ENCODE measurements at places on chromosomes 1 and 21.

DNA sequence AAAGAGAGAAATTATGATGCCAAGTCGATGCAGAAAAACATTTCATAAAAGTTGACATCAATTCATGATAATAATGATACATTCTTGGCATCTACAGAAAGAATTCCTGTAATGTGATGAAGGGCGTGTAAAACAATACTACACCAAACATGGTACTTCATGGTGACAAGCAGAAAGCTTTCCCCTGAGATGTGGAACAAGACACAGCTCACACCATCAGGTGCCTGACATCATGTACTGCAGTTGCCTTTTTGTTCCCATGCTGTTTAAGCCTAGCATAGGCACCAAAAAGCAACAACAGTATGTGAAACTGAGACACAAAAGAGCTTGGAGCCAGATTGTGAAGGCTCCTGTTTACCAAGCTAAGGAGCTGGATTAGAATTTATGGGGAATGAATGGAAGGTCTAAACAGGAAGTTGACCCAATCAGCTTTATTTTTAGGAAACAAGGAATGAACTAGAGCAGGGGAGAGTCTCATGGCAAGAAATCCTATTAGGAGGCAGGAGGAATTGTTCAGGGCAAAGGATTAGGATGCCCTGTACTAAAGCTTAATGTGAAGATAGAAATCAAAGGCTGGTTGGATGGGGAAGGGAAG, 67.2 kb downstream of the SYDE2 start:
- DNase-seq: no peak

GRCh38 chr1:9331016-9331415, 38.3 kb downstream of the SPSB1 start:
- no peak for DNase-seq

- no peak for DNase-seq
Observed at GRCh38 chr1:212975111-212975918, 25.0 kb downstream of the VASH2 start.

GRCh38 chr1:214282630-214283242, 1.8 kb downstream of the SMYD2 start:
- no peak for DNase-seq

- no peak for DNase-seq
Observed at GRCh38 chr1:119470377-119470776, 36.6 kb upstream of the HSD3B1 start.

DNA sequence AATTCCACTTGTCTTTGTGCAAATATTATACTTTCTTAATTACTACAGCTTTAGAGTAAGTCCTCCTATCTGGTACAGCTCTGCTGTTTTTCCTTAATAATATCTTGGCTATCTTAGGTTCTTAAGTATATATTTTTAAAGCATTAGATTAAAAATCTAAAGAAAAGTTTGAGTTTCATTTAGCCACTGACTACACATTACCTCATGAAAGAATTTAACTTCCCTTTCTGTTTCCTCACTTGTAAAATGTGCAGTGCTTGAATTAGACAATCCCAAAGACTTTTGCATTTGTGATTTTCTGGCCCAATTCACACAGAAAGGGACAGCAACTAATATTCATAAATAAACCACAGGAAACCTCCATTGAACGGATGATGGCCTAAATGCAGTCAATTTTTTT, 126.4 kb upstream of the SAMSN1 start:
- DNase-seq: no peak

- DNase-seq: no peak
Observed at GRCh38 chr1:158801396-158801795, 20.4 kb upstream of the OR6N2 start.

DNA sequence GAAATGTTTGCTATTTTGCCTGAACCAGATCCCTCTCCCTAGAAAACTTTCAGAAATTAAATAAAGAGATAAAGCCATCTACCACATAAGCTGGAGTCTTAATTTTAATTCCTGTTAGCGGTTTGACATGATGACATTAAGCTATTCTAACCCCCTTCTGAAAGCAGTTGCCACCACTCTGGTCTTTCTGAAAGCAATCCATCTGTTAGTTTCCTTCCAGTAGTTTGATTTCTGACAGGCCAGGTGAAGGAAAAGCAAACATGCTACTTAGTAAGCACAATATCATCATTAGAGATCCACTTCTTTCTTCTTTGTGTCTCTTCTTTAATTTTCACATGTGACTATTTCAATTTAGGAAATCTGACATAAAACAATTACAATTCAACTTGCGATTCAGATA, 39.9 kb downstream of the RGL1 start:
- no peak for DNase-seq

GRCh38 chr1:92934395-92935378, 26.6 kb downstream of the DIPK1A start:
- no peak for DNase-seq

DNA sequence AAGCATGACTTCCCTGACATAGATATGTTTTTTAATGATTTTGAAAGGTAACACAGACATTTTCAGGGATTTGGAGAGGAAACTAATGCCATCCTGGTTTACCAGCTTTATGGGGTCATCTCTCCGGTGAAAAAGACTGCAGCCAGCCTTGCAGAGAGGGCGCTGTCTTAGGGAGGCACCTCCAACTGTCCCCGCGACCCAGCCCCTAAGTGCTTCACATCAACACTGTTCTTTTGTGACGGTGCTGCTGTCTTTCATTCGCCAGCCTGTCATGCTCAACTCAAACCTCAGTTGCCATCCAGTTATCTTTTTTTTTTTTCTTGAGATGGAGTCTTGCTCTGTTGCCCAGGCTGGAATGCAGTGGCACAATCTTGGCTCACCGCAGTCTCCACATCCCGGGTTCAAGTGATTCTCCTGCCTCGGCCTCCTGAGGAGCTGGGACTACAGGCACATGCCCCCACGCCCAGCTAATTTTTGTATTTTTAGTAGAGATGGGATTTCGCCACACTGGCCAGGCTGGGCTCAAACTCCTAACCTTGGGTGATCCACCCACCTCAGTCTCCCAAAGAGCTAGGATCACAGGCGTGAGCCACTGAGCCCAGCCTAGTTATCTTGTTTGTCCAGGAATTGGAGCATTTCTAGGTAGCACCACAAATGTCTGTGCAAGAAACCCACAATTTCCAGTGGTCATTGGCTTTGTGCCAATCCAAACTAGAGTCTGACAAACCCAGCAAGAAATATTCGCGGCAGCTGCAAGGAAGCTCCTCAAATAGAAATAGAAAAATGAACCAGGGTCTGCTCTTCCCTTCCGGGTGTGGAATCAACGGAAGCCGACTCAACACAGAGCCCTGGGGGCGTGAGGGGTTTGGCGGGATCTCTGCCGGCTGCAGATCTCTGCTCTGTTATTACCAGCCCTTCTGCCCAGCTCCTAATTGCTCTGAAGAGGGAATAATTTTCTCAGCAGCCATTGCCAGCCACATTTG, 24.2 kb downstream of the PDE9A start:
- no peak for DNase-seq

GRCh38 chr1:246875041-246876026, 56.4 kb downstream of the AHCTF1 start:
- no peak for DNase-seq

GRCh38 chr1:86516335-86516734, 30.5 kb upstream of the CLCA4 start:
- no peak for DNase-seq
